ENCODE measurements at places on chromosomes 3 and 15.

GRCh38 chr3:197376735-197377555 lies 78.5 kb upstream of the DLG1 start:
- DNase-seq = no peak

DNA sequence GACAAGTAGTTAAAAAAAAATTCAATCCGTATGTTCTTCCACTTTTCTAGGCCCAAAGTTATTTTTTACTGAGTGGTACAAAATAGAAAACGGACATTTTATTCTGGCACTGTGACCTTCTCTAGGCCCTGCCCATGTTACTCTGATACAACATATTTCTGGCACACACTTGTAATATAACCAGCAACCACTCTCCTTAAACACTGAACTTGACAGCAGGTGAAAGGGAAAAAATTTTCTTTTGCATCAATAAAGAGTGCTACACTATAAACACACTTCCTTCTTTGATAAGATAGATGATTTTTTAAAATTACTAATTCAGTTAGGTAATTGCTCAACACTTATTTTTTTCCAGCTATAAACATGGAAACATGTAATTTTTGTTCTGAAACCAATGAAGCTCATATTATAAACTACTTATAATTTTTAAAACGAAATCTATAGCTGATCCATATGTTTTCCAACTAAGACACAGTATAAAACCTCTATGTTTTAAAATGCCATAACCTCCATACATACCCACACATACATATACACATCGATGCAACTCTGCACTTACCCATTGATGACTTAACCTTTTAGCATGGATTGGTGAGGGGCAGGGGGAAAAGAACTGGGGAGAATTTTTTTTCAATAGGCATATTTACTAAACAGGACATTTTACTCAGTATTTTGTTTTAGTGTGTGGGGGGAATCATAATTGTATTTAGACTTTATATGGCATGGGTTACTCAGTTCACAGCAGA lies 5.3 kb upstream of the CTNNB1 start:
- DNase-seq = no peak

DNA sequence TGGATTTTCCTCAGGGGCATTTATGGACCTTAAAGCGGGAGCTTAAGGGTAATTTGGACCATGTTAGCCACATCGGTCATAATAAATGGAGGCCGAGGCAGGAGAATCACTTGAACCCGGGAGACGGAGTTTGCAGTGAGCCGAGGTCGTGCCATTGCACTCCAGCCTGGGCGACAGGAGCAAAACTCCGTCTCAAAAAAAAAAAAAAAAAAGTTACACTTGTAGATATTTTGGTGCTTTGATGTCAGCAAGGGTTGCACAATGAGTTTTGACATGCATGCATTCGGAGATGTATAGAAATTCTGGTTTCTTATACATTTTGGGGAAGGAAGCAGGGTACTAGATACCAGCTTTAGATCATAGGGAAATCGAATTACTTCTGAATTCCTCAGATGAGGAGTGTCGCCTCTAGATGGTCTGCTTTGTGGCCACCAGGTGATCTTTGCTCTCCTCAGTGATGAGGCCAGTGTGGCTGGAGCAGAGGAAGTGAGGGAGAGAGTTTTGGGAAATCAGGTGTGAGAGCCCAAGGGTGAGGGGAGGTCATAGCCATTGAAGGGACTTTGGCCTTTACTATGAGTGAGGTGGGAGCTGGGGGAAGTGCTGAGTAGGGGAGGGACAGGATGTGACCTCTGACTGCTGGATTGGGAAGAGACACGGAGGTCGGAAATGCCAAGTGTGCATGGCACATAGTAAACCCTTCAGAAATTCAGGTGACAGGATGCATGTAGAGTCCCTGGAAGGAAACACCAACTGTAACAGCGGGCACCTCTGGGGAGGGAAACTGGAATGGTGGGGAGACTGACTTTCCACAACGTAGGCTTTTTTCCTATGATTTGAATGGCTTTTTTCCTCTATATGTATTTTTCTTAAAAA lies 8.4 kb upstream of the RBSN start:
- DNase-seq = no peak

- DNase-seq = no peak
Observed at GRCh38 chr15:64476550-64476949, 16.2 kb downstream of the ZNF609 start.

DNA sequence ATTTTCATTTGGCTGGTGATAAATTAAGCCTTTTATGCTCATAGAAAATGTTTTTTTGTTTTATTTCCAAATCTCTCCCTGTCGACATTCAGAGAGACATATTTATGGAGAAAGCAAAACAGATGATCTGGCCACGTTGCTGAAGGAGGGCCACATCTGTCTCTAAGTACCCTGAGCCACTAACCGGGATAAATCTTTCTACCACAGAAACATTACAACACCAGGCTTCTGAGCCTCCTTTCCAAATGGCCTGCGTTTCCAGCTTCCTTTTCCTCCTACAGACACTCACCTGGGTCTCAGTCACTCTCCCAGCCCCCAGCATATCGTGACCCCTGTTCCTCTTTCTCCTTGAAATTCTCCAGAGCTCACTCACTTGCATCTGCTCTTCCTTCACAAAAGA lies 161.0 kb downstream of the ARRDC4 start:
- DNase-seq = no peak

GRCh38 chr3:148723631-148724030 lies 25.9 kb downstream of the AGTR1 start:
- no peak for DNase-seq

GRCh38 chr3:110157221-110157620 lies 819.9 kb upstream of the DPPA4 start:
- no peak for DNase-seq

DNA sequence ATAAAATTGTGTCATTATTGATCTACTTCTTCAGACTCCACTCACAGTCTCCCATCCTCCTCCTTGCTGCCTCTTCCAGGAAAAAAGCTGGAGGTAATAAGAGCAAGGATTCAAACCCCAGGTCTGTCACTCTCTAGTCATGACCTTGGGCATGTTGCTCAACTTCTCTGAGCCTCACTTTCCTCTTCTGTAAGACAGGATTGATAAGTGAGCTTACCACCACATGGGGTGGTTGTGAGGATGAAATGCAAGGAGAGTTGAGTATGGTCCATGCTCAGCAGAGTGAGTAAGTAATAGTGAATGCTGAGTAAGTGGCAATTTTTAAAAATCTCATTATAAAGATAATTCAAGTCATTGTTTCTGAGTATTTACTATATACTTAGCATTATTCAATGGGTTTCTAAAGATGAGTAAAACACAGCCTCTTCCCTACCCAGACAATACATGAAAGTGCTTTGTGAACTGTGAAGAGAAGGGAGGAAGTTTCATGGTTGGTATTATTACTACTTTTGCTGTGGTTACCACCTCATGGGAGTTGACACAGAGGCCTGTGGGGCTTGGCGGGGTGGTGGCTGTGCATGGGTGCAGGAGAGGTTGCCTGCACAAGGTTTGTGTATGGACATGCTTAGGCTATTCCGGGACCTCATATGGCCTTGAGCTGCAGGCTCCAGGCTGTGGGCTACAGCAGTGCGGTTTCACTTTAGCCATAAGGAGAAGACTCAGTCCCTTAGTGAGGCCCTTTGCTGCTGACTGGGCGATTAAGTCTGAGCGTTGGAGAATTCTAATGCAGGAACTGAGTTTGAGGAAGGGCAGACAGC lies 30.0 kb downstream of the SLC6A11 start:
- no peak for DNase-seq

GRCh38 chr15:57033715-57034439 lies 115.4 kb downstream of the TCF12 start:
- no peak for DNase-seq

DNA sequence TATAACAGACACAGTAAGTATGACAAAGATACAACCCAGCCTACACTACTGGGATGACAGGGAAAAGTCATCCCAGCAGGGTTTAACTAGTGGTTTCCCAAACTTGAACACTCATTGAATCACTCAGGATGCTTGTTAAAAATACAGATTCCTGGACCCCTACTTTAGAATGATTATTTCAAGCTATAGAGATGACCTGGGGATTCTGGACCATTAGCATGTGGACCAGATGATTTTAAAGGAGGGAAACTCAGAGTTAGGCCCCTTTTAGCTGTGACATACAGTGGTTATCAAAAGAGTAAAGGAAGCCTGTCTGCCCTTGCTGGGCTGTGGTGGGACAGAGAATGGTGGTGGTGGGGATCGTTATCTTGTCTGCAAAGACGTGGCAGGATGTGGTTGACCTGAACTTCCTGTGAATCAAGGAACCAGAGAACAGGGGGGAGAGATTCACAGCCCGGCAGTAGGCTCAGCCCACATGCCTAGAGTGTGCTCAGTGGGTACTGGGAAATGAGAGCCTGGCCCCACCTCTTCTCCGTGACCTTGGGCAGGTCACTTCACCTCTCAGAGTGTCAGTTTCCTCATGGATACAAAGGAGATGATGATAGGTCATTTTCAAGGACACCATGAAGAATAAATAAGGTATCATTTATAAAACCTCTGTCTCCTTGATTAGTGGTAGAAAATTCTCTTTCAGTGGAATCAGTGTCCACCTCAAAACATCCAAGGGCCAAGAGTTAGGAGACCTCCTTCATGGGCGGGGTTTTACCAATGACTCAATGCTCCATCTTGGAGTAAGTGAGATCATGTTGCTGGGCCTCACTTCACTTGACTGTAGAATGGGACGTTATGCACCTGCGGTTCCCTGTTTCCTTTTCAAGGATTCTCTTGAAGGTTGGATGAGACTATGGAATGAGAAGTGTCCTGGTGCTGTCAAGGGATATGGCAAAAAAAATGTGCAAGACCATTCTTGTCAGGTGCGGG lies 306.5 kb downstream of the RPLP1 start:
- DNase-seq = peak; percentile 71

- DNase-seq = no peak
Observed at GRCh38 chr3:114600571-114600970, 306.7 kb downstream of the TIGIT start.

DNA sequence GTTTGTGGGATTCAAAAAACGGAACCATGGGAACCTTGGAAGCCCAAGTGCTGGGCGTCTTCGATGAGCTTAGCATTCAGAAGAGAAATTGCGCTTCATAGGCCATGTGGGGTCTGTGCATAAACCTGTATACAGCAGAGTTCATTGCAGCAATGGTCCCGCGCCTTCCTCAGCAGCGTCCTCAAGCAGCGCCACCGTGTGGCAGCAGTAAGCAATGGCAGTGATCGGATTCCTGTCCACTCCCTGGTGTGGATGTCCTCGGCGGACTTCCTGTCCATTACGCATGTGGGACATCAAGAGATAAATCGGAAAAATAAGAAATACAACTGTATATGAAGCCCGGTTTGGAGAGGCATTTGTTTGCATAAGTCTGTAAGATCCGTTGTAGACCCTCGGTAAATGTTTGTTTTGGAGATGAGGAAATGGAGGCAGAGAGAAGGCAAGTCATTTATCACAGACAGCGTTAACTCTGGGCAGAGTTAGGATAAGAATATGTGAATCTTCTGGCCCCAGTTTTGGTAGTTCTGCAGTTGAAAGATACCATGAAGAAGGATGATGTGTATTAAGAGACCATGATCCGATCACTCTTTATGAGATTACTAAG lies 57.7 kb downstream of the CNTN4 start:
- no peak for DNase-seq

- DNase-seq = no peak
Observed at GRCh38 chr3:147130461-147130860, 275.9 kb downstream of the ZIC4 start.

DNA sequence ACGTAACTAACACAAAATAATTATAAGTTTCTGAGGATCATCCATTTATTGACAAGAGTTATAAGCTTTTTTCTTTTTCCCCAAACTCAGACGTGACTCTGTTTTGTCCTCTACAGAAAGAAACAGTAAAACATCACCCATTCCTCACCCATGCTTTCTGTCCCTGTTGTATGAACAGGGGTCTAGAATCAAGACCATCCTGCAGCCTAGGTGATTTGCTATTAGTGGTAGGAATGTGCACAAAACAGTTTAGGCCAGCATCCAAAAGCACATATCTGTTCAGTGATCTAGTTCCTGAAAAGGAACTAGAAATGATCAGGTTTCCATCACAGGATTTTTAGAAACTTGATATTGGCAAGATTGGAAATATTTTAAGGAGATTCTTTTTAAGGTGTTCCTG lies 527.6 kb downstream of the SOX2 start:
- DNase-seq = no peak

DNA sequence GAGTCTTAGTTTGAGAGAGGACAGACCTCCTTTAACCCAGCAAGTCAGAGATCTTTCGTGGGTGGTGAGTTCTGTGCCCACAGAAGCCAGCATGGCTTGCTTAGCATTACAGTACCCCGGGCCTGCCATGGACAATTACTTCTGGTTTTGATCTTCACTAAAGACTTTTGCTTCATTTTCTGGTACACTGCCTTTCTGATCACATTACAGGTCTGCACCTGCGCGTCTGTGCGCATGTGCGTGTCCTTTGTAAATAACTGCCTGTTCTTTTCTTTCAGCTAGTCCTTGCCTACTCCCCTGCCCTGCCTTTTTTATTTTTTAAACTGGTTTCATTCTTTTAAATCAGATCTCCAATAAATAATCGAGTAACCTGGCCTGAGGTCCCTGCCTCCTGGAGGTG lies 57.1 kb upstream of the CMTM8 start:
- no peak for DNase-seq

- DNase-seq = no peak
Observed at GRCh38 chr3:45760878-45761711, 35.2 kb downstream of the SLC6A20 start.

- DNase-seq = no peak
Observed at GRCh38 chr3:29307295-29307694, 26.4 kb downstream of the RBMS3 start.

- DNase-seq = no peak
Observed at GRCh38 chr3:63047068-63047467, 171.9 kb upstream of the CADPS start.

DNA sequence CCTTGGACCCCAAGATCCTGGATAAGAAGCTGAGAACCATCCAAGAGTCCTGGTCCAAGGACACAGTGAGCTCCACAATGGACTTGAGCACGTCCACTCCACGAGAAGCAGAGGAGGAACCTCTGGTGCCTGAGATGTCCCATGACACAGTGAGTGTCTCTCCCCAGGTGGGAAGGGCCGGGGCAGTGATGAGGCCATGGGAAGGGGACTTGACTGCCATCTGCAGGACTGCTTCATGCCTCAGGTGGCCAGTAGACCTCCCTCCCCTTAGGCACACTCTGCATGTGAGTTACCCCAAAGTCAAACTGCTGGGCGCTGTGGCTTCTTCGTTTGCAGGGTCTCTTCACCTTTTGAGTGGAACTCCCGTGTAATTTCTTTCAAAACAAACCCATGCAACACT lies 59.7 kb downstream of the CCDC33 start:
- DNase-seq = no peak

- DNase-seq = no peak
Observed at GRCh38 chr3:146187334-146187950, 26.5 kb upstream of the PLOD2 start.

GRCh38 chr15:88238618-88239430 lies 17.7 kb downstream of the NTRK3 start:
- DNase-seq = no peak

DNA sequence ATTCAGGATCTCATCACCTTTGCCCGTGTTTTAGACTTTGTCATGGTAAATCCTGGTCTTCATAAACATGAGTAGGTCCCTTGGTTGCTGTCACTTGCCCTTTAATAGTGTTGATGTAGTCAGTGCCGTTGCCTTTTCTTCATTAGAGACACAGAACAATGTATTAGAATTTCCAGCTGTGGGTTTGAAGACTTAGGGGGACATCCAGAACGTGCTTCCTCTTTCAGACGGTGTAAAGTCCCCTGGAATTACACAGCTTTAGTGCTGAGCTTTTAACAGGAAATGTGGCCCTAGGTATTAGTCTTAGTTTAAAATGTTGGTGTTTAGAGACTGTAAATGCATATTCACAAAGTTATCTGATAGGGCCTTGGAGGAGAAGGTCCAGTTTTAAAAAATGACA lies 8.8 kb upstream of the LRCH3 start:
- no peak for DNase-seq

- no peak for DNase-seq
Observed at GRCh38 chr3:16899919-16900318, 15.2 kb downstream of the PLCL2 start.
